ENCODE measurements at places on chromosomes 1 and 21. TPM values are rescaled to one million over a fixed set of nuclear protein-coding genes. Genes with fewer than 3 reads are reported as not detected.

Gene PHGDH
- 300 TPM for total RNA-seq

Gene SYT14
- total RNA-seq: 1.0 TPM

Gene TNFAIP8L2
- total RNA-seq: not detected

Gene TSPAN1
- total RNA-seq: 1.6 TPM

DNA sequence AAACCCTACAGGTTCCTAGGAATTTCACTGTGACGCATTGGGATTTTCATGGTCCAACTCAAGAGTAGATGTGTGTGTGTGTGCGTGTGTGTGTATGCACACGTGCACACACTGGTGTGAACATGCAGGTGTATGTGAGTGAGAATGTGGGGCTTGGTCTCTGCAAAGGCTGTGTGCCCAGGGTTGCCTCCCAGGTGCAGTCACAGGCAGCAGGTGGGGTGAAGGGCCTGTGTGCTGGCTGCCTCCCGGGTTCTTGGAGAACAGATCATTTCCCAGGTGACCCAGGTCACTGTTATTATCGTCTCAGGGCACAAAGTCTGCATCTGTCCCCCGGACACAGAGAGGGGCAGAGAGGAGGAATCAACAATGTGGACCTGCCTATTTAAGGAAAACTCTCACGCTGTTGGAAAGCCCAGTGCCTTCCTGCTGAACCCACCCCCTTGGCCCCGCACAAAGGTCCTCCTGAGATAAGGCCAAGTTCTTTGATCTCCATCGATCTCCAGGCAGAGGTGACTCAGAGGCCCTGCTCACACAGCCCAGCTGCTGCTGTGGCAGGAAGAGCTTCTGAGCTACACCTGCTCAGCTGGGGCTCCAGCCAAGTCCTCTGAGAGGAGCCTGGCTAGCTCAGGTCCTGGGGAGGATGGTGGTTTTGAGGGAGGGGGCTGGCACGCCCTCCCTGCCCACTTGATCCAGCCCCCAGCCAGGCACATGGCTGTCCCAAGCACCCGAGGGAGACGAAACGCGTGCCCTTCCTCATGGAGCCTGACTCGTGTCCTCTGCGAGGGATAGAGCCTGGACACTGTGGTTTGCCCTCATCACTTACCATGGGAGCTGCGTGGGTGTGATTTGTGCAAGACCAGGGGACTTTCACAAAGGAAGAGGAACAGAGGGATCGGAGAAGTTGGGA is 134.0 kb upstream of the ARHGEF16 start:
- no peak overlapping the region for H3K4me3 ChIP-seq
- H3K4me1 ChIP-seq: peaks cover 20% of the 10 kb centered on the region
- peaks cover 1% of the 10 kb centered on the region for H3K36me3 ChIP-seq
- H3K27me3 ChIP-seq: no peaks in the 10 kb centered on the region
- DNase-seq: no peak

DNA sequence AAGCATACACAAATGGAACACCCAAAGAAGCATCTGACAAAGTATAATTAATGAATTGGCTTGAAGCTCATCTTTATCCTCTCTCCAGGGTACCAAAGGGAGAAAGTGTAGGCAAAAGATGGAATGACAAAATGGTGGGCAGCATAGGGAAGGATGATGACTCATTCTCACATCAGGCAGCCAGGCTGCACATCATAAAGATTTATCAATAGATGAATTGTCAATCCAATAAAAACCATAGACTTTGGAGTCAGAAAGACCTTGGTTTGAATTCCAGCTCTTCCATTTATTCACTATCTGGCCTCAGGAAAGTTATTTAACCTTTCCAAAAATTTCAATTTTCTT is 138.5 kb downstream of the TNR start:
- no peak for DNase-seq
- H3K27ac ChIP-seq: no peak overlapping the region
- no peak overlapping the region for H3K4me3 ChIP-seq
- H3K4me1 ChIP-seq: peaks cover 15% of the 10 kb centered on the region
- no peaks in the 10 kb centered on the region for H3K36me3 ChIP-seq

DNA sequence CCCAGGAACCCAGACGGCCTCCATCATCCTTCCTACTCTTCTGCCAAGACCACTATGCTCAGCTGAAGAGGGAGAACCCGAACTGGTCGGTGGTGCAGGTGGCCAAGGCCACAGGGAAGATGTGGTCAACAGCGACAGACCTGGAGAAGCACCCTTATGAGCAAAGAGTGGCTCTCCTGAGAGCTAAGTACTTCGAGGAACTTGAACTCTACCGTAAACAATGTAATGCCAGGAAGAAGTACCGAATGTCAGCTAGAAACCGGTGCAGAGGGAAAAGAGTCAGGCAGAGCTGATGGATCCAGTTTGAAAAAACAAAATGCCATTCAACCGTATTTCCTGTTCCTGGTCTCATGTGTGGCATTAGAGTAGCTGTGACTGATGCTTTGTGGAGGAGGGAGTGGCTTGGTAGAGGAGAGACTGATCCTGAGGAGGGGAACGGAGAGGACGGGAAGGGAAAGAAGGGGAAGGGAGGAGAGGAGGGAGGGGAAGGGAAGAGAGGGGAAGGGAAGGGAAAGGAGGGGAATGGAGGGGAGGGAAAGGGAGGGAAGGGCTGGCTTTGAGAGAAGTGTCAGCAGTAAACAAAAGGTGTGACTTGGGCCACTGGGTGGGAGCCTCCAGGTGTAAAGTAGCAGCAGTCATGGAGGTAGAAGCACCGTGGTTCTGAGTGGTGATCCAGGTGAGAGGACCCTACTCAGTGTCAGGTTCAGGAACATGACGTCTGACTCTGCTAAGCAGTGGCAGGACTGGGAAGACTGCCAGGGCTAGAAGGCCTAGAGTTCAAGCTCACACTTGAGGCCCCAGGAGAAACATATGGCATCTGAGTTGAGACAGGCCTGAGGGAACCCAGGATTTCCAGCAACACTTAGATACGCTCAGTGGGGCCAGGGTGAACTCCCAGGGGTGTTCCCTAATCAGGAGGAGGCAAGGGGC is 846 bp downstream of the HMGB4 start:
- no peak overlapping the region for H3K4me3 ChIP-seq
- no peak overlapping the region for H3K27ac ChIP-seq
- no peaks in the 10 kb centered on the region for H3K36me3 ChIP-seq

DNA sequence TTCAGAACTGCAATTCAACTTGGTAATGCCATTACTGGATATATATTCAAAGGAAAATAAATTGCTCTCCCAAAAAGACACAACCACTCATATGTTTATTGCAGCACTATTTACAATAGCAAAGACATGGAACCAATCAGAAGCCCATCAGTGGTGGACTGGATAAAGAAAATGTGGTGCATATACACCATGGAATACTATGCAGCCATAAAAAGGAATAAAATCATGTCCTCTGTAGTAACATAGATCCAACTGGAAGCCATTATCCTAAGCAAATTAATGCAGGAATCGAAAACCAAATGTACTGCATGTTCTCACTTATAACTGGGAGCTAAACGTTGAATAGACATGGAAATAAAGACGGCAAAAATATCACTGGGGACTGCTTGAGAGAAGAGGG is 117.0 kb downstream of the MAP3K21 start:
- DNase-seq: no peak
- H3K36me3 ChIP-seq: no peaks in the 10 kb centered on the region
- no peaks in the 10 kb centered on the region for H3K27me3 ChIP-seq
- H3K4me1 ChIP-seq: peaks cover 10% of the 10 kb centered on the region
- no peak overlapping the region for H3K4me3 ChIP-seq

GRCh38 chr1:207346513-207346912 is 25.0 kb downstream of the CD55 start:
- no peak overlapping the region for H3K4me3 ChIP-seq
- H3K36me3 ChIP-seq: no peaks in the 10 kb centered on the region
- peaks cover 15% of the 10 kb centered on the region for H3K27me3 ChIP-seq
- H3K4me1 ChIP-seq: peaks cover 6% of the 10 kb centered on the region
- no peak overlapping the region for H3K27ac ChIP-seq

DNA sequence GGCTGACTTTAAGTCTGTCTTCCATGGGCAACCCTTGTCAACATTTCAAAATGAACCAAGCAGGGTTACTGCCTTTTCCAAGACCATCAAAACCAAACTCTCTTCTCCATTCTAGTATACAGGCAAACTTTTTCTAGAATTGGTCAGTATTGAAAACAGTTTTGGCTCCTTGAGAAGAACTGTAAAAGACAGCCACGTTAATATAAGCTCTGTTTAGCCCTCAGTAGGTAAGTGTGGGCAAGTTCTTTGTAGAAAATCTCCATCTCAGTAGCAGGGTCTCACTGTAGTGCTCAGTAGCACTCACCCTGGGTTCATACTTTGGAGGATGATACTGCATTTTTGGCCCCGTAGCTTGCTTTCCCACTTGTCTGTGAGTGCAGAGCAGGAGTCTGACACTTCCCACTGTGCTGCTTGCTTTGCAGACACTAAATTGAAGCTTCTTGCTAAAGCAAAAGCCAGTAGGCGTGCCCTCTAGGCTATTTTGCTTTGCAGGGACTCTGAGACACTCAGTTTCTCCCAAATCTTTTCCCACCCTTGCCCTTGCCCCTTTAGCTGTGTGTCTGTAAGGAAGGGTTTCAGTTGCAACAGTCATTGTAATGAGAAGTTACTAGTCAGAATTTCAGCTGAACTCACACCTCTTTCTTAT is 34.3 kb upstream of the CACYBP start:
- H3K27ac ChIP-seq: peak overlapping the region; percentile 62
- no peak overlapping the region for H3K4me3 ChIP-seq
- H3K27me3 ChIP-seq: no peaks in the 10 kb centered on the region
- H3K36me3 ChIP-seq: no peaks in the 10 kb centered on the region
- H3K4me1 ChIP-seq: peaks cover 64% of the 10 kb centered on the region
- DNase-seq: no peak

DNA sequence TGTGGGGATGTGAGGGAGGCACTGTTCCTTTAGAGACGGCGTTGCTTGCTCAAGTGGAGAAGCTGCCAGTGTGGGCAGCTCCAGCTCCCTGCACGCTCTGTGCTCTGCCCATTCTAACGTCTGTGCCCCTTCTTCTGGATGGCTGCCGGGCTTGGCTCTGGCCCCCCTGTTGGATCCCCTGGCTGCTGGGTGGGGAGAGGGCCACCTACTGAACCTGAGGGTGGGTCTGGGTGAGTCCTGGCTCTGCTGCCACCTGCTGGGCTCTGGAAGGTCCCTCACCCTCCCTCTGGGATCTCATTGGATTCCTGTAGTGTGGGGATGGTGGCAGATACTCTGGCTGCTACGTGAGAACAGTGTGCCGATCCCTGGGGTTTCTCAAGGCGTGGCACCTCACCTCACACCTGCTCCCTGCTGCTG is 5.0 kb downstream of the PFKL start:
- H3K4me1 ChIP-seq: peaks cover 31% of the 10 kb centered on the region
- peaks cover 5% of the 10 kb centered on the region for H3K36me3 ChIP-seq
- H3K4me3 ChIP-seq: no peak overlapping the region

GRCh38 chr21:42094811-42095210 is 23.7 kb downstream of the UMODL1 start:
- H3K36me3 ChIP-seq: peaks cover 6% of the 10 kb centered on the region
- peaks cover 52% of the 10 kb centered on the region for H3K4me1 ChIP-seq
- no peak for DNase-seq
- H3K27ac ChIP-seq: peak overlapping the region; percentile 95

GRCh38 chr1:62396871-62397270 is 40.0 kb upstream of the USP1 start:
- H3K27ac ChIP-seq: no peak overlapping the region
- H3K36me3 ChIP-seq: no peaks in the 10 kb centered on the region
- H3K4me3 ChIP-seq: no peak overlapping the region
- no peaks in the 10 kb centered on the region for H3K4me1 ChIP-seq
- no peaks in the 10 kb centered on the region for H3K27me3 ChIP-seq
- DNase-seq: no peak

GRCh38 chr1:112793631-112794565 is 78.8 kb upstream of the PPM1J start:
- no peaks in the 10 kb centered on the region for H3K4me1 ChIP-seq
- no peaks in the 10 kb centered on the region for H3K36me3 ChIP-seq
- H3K27me3 ChIP-seq: no peaks in the 10 kb centered on the region
- DNase-seq: no peak
- no peak overlapping the region for H3K4me3 ChIP-seq

All from chondrocyte (in vitro differentiated cells).